SJSA1 (cell line): ENCODE measurements at places on chromosomes 1 and 21.

DNA sequence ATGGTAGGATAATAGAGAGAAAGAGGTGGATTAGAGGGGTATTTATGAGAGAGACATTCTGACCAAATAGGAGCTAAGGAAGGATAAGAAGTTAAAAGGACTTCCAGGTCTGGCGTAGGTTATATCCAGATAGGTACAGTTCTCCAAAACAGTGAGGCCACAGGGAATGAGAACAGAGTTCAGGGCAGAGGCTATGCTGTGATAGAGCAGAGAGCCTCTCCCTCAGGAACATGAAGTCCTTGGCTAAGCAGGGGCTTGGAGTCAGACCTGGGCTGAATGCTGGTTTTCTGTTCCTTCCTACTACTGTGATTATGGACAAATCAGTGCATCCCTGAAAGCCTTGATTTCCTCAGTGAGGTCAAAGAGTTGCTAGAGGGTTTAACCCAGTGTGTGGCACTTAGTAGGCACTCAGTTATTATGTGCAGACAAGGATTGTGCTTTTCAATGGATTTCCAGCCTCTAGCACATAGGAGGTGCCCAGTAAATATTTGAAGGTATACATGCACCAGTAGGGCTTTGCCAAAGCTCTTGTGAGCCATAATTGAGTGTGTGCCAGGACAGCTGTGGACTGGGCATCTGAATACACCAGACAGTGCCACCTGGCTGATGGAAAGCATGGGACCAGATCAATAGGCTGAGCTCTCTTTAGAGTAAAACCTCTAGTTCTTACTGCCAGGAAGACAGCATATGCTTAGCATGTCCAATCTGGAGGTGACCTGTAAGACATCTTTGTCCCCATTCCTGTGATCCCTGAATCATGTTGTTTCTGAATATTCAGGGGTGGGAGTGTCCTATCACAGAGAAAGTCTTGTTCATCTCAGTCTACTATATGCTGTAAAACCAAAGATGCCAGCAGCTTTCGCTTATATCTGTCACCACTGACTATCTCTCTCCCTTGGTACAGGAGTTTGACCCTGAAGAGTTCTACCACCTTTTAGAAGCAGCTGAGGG, 111.1 kb downstream of the PIK3R3 start:
- no peak for DNase-seq

GRCh38 chr1:83742446-83742845, 256.5 kb downstream of the TTLL7 start:
- no peak for DNase-seq

GRCh38 chr1:25257196-25257595, 9.9 kb upstream of the RSRP1 start:
- DNase-seq, result no peak

- DNase-seq, result no peak
Observed at GRCh38 chr21:35102488-35103371, 53.6 kb upstream of the RUNX1 start.
